ENCODE measurements at places on chromosomes 7 and 10. TPM values are rescaled to one million over a fixed set of nuclear protein-coding genes. Genes with fewer than 3 reads are reported as not detected.
A peak's percentile ranks its signal among the peaks of the same experiment; 100 is the strongest.

The NPSR1 gene
- not detected for total RNA-seq

The CALD1 gene
- total RNA-seq, result 194 TPM

The SERPINE1 gene
- 14.2 TPM for total RNA-seq

The CTNNA3 gene
- 14.2 TPM for total RNA-seq

The GRID1 gene
- 0.22 TPM for total RNA-seq

The PDK4 gene
- total RNA-seq, result 1.1 TPM

The PRKCQ gene
- total RNA-seq, result 2.4 TPM

DNA sequence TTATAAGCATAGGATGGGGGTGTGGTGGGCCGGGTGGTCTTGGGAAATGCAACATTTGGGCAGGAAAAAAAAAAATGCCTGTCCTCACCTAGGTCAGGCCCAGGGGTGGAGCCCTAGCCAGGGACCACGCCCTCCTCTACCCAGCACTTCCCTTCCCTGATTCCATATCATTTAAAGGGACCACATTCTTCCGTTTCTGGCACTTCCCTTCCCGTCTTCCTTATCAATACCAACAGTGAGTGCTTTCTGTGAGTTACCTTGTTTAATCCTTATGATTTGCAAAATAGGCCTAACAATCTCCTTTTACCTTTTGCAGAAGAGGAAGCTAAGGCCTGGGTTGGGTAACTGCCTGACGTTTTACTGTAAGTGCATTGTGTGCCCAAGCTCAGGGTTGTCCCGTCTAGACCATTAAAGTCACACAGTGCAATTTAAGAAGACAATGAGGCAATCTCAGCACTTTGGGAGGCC, 16.7 kb upstream of the C10orf95 start:
- peaks cover 8% of the 10 kb centered on the region for H3K4me1 ChIP-seq
- no peaks in the 10 kb centered on the region for H3K36me3 ChIP-seq
- H3K27me3 ChIP-seq, result peaks cover 3% of the 10 kb centered on the region

GRCh38 chr10:78454123-78454645, 420.5 kb downstream of the RPS24 start:
- H3K36me3 ChIP-seq, result no peaks in the 10 kb centered on the region
- H3K27me3 ChIP-seq, result no peaks in the 10 kb centered on the region
- H3K4me3 ChIP-seq, result no peak overlapping the region
- no peak for DNase-seq
- H3K27ac ChIP-seq, result no peak overlapping the region

GRCh38 chr7:135771961-135772638, 23.5 kb upstream of the FAM180A start:
- DNase-seq, result no peak
- H3K4me3 ChIP-seq, result no peak overlapping the region
- peaks cover 26% of the 10 kb centered on the region for H3K4me1 ChIP-seq
- no peaks in the 10 kb centered on the region for H3K36me3 ChIP-seq
- H3K27me3 ChIP-seq, result no peaks in the 10 kb centered on the region

GRCh38 chr10:98326621-98327027, 58.6 kb upstream of the LOXL4 start:
- DNase-seq, result no peak
- no peaks in the 10 kb centered on the region for H3K36me3 ChIP-seq
- no peaks in the 10 kb centered on the region for H3K4me1 ChIP-seq
- no peak overlapping the region for H3K27ac ChIP-seq
- H3K4me3 ChIP-seq, result no peak overlapping the region

GRCh38 chr7:62361-63116, 129.8 kb upstream of the FAM20C start:
- H3K27me3 ChIP-seq, result peaks cover 5% of the 10 kb centered on the region
- peaks cover 12% of the 10 kb centered on the region for H3K4me1 ChIP-seq
- no peak overlapping the region for H3K4me3 ChIP-seq
- DNase-seq, result peak; percentile 8
- no peaks in the 10 kb centered on the region for H3K36me3 ChIP-seq

- no peaks in the 10 kb centered on the region for H3K27me3 ChIP-seq
- no peaks in the 10 kb centered on the region for H3K4me1 ChIP-seq
- peaks cover 4% of the 10 kb centered on the region for H3K36me3 ChIP-seq
- H3K4me3 ChIP-seq, result no peak overlapping the region
- H3K27ac ChIP-seq, result no peak overlapping the region
Observed at GRCh38 chr7:93298671-93299070, 66.5 kb downstream of the VPS50 start.

DNA sequence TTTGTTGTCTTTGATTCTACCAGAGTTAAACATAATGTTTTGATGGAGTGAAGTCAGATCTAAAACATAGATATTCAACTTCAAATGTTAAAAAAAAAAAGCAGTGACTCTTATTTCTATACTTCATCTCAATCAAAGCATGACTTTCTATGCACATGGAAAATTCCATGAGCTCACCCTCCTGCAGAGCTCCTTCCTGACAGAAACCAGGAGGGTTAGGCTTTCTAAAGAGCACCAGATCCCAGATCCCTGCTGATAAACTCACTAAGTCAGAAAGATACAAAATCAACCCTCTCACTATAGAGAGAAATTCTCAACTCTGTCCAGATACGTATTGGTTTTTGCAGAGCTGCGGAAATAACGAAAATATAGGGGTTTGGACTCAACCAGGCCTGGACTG, 122.6 kb downstream of the FAM107B start:
- no peak for DNase-seq
- peak overlapping the region; percentile 97 for H3K27ac ChIP-seq
- no peaks in the 10 kb centered on the region for H3K27me3 ChIP-seq
- H3K4me3 ChIP-seq, result no peak overlapping the region

DNA sequence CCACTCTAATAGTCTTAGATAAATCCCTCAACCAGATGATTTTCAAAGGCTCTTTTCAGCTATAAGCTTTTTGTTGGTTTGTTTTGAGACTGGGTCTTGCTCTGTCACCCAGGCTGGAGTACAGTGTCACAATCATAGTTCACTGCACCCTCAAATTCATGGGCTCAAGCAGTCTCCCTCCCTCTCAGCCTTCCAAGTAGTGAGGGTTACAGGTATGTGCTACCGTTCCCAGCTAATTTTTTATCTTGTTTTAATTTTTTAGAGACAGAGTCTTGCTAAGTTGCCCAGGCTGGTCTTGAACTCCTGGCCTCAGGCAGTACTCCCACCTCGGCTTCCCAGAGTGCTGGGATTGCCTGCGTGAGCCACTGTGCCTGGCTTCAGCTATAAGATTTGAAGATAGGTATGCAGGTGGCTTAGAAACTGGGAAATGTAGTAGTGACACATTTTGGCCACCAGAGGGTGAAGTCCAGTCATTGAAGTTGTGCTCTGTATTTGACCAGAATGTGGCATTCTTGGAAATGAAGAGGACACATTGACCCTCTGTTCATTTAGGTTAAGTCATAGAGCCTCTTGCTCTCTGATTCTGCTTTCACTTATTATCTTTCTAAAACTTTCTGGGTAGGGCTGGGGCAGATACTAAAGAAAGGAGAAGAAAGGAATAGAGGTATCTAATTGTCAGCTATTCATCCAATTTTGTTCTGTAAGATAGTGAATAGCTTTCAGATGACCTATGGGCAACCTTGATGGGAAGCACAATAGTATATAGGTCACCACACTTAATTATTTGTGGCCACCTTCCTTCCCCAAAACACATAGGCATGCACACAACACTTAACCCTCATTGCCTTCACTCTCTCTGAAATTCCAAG, 36.0 kb downstream of the R3HCC1L start:
- H3K4me3 ChIP-seq, result no peak overlapping the region
- no peak for DNase-seq
- no peak overlapping the region for H3K27ac ChIP-seq
- no peaks in the 10 kb centered on the region for H3K4me1 ChIP-seq

DNA sequence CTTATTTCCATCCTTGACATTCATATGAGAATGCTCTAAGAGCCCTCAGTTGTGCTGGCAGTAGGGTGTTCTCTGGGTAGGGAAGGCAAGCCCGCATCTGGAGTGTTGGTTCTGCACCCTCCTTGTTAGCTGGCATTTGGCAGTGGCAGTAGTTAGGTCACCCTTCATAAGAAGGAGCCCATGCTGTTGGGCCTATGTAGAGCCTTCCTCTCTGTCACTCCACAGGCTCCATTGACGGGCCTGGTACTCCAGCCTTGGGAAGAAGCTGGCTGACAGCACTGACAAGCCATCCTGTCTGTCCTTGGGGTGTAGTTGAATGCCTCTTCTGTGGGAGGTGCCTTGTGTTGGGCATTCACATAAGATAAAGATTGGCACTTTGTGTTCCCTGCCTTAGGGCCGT, 89.7 kb downstream of the BMPR1A start:
- H3K4me1 ChIP-seq, result peaks cover 8% of the 10 kb centered on the region
- no peak overlapping the region for H3K27ac ChIP-seq
- no peak for DNase-seq
- no peak overlapping the region for H3K4me3 ChIP-seq
- no peaks in the 10 kb centered on the region for H3K27me3 ChIP-seq

DNA sequence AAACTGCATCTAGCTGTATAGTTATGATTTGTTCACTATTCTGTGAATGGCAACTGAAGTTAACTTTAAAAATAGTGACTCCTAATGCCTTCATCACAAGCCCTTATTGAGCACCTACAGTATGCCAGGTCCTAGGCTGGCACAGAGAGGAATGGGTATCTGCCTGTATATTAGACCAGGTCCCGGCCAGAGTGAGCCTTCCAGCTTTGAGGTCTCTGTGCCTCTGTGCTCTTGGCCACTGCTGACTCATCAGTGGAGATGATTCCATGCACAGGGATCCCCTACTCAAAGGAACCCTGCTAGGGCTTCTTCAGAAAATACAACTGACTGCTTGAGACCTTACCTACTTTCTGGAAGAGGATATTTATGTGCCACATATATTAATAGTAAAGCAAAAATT, 118.4 kb downstream of the GFRA1 start:
- H3K27me3 ChIP-seq, result no peaks in the 10 kb centered on the region
- no peak for DNase-seq
- peaks cover 4% of the 10 kb centered on the region for H3K36me3 ChIP-seq
- H3K27ac ChIP-seq, result no peak overlapping the region

GRCh38 chr7:1557006-1557405, 1.0 kb upstream of the TMEM184A start:
- H3K36me3 ChIP-seq, result no peaks in the 10 kb centered on the region
- H3K4me3 ChIP-seq, result no peak overlapping the region
- DNase-seq, result no peak
- H3K4me1 ChIP-seq, result peaks cover 35% of the 10 kb centered on the region
- H3K27ac ChIP-seq, result no peak overlapping the region

GRCh38 chr10:47151920-47152319, 148.1 kb upstream of the GDF10 start:
- no peak overlapping the region for H3K27ac ChIP-seq
- no peak for DNase-seq
- H3K4me3 ChIP-seq, result no peak overlapping the region
- H3K27me3 ChIP-seq, result peaks cover 25% of the 10 kb centered on the region
- H3K36me3 ChIP-seq, result no peaks in the 10 kb centered on the region
